Progenitor cell of endocrine pancreas (in vitro differentiated cells): ENCODE measurements at places on chromosomes 7 and 10. TPM values are rescaled to one million over a fixed set of nuclear protein-coding genes. Genes with fewer than 3 reads are reported as not detected.

GRCh38 chr10:73576178-73576889 lies 14.8 kb downstream of the USP54 start:
- DNase-seq, result no peak

- DNase-seq, result no peak
These were observed 47.5 kb downstream of the INSYN2A start for GRCh38 chr10:127148933-127149220.

FZD1 gene
- total RNA-seq, result 11.8 and 12.0 TPM in 2 replicates

GRCh38 chr10:108639010-108639409 lies 1284.3 kb downstream of the XPNPEP1 start:
- DNase-seq, result no peak

NUTM2A gene
- total RNA-seq, result 2.9 and 4.3 TPM in 2 replicates
